CD14-positive monocyte (primary cell): ENCODE measurements at places on chromosomes 6 and 20. TPM values are rescaled to one million over a fixed set of nuclear protein-coding genes. Genes with fewer than 3 reads are reported as not detected.

- no peak overlapping the region for H3K27ac ChIP-seq
- H3K27me3 ChIP-seq, result no peaks in the 10 kb centered on the region
- DNase-seq, result no peak
- H3K4me3 ChIP-seq, result no peak overlapping the region
Measured at GRCh38 chr6:101582792-101583191, 189.3 kb downstream of the GRIK2 start.

ANGPT4 gene
- 0.07 and 0.08 TPM in 2 replicates for polyA plus RNA-seq

DNA sequence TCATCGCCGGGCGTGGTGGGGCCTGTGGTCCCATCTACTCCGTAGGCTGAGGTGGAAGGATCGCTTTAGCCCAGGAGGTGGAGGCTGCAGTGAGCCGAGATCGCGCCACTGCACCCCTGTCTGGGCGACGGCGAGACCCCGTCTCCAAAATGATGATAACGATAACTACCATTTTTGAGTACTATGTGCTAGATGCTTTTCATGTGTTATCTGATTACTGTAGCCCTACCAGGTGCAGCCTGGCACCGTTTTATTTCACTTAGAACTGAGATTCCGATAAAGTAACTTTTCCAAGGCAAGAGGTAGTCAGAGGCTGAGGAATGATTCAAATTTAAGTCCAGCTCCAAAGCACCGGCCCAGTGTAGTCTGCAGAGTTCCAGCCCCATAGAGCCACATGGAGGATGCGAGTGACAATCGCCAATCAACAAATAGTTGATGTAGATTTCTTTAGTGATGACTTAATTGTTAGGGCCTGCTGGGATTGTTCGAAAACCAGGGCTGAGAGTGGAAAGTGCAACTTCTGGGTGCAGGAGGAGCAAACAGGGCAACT is 727 bp downstream of the ERMARD start:
- H3K27ac ChIP-seq, result peak overlapping the region; percentile 87
- H3K4me1 ChIP-seq, result peaks cover 17% of the 10 kb centered on the region
- peaks cover 5% of the 10 kb centered on the region for H3K36me3 ChIP-seq
- DNase-seq, result no peak

TTLL9 gene
- 0.05 and 0.21 TPM in 2 replicates for polyA plus RNA-seq

DNA sequence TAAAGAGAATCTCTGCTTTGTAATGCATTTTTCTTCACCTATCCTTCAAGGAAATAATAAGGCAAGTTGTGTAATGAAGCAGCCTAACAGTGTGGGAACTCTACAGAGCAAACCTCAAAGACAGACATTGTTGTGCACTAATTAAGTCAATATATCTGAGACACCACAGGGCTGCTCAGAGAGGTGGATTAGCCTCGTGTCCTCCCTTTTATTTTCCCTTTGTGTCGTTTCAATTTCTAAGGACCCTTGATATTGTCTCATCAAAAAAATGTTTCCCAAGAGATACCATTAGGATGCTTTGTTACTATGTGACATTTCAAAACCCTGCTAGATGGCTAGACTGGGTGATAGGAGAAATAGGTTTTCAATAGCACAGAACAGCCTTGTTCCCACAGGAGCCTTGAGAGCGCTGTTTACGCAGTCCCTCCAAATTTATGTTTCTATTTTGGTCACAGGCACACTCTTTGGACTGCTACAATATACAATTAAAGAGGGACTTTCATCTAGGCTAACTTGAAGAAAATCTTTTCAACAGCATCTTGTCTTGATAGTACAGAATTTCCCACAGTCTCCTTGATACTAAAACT is 23.1 kb downstream of the UBE3D start:
- no peaks in the 10 kb centered on the region for H3K36me3 ChIP-seq
- H3K27me3 ChIP-seq, result no peaks in the 10 kb centered on the region
- H3K4me1 ChIP-seq, result no peaks in the 10 kb centered on the region
- H3K27ac ChIP-seq, result no peak overlapping the region

GRCh38 chr6:39389484-39389767 is 66.9 kb upstream of the KCNK16 start:
- no peak overlapping the region for H3K4me3 ChIP-seq
- H3K27me3 ChIP-seq, result no peaks in the 10 kb centered on the region
- no peak overlapping the region for H3K27ac ChIP-seq
- H3K36me3 ChIP-seq, result no peaks in the 10 kb centered on the region
- DNase-seq, result no peak

GRCh38 chr20:24782801-24783630 is 166.1 kb upstream of the CST7 start:
- no peaks in the 10 kb centered on the region for H3K27me3 ChIP-seq
- no peak overlapping the region for H3K4me3 ChIP-seq
- H3K4me1 ChIP-seq, result no peaks in the 10 kb centered on the region
- H3K27ac ChIP-seq, result no peak overlapping the region
- DNase-seq, result no peak

GRCh38 chr20:53941680-53942471 is 128.5 kb downstream of the BCAS1 start:
- H3K36me3 ChIP-seq, result no peaks in the 10 kb centered on the region
- H3K27ac ChIP-seq, result no peak overlapping the region
- no peaks in the 10 kb centered on the region for H3K27me3 ChIP-seq
- peaks cover 60% of the 10 kb centered on the region for H3K4me1 ChIP-seq

ABRACL gene
- 174 TPM for polyA plus RNA-seq

- H3K27ac ChIP-seq, result no peak overlapping the region
- no peaks in the 10 kb centered on the region for H3K4me1 ChIP-seq
Measured at GRCh38 chr20:12698817-12699216, 310.0 kb upstream of the SPTLC3 start.

GRCh38 chr6:62999796-63000195 is 211.5 kb upstream of the FKBP1C start:
- H3K27ac ChIP-seq, result no peak overlapping the region
- no peaks in the 10 kb centered on the region for H3K27me3 ChIP-seq
- no peak overlapping the region for H3K4me3 ChIP-seq
- DNase-seq, result no peak
- no peaks in the 10 kb centered on the region for H3K36me3 ChIP-seq

- H3K27ac ChIP-seq, result no peak overlapping the region
- no peak overlapping the region for H3K4me3 ChIP-seq
- H3K4me1 ChIP-seq, result no peaks in the 10 kb centered on the region
- H3K27me3 ChIP-seq, result no peaks in the 10 kb centered on the region
- H3K36me3 ChIP-seq, result no peaks in the 10 kb centered on the region
- DNase-seq, result no peak
Measured at GRCh38 chr6:134797400-134798113, 152.3 kb downstream of the ALDH8A1 start.

KIF3B gene
- 3.4 TPM for polyA plus RNA-seq
